ENCODE measurements at places on chromosomes 7 and 10.

DNA sequence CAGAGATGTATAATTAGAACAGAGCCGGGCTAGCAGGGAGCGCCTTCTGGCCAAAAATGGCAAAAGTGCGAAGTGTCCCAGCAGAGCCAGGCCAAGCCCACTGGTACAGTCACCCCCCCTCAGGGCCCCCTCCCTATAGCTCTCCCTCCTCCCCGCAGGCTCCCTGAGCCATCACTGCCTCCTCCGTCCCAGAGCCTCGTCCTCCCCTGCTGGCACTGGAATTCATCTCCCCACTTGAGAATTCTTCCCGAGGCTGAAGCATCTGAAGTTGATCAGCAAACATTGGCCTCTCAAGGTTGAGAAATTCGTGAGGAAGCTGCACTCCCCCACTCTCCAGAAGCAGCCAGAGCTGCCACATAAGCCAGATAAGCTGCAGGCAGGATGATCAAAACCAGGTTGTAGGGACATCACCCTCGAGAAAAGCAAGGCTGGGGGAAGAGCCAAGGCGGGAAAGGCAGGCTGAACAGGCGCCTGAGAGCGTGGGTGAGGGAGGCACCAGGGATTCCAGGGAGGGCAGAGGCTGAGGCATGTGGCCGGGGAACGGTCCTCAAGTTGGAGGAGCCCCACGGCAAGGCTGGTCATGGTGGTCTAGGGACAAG is 23.4 kb downstream of the CAMK2G start:
- DNase-seq: no peak

- DNase-seq: no peak
These were observed 173.3 kb upstream of the AGK start for GRCh38 chr7:141377906-141378305.

GRCh38 chr7:70614237-70615045 is 517.5 kb upstream of the GALNT17 start:
- DNase-seq: peak; percentile 44

DNA sequence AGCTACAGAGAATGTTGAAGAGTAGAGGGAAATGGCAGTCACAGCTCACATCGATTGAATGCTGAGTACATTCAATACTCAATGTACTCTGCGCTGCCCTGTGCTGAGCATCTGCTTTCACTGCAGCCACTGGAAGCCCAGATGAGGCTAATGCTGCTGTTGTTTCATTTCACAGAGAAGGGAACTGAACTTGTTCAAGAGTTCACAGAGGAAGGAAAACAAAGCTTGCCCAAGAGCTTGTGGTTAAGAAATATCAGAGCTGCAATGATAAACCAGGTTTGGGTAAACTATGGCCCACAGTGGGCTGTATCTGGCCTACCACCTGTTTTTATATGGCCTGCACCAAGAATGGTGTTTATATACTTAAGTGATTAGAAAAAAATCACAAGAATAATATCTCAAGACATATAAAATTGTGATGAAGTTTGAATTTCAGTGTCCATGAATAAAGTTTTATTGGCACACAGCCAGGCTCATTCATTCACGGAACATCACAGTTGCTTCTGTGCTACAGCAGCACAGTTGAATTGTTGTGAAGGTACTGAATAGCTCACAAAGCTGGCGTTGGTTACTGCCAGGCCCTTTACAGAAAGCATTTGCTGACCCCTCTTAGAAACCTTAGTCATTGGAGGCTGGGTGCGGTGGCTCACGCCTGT is 64.1 kb downstream of the CFAP58 start:
- DNase-seq: no peak

GRCh38 chr10:79103585-79103984 is 34.8 kb downstream of the ZMIZ1 start:
- DNase-seq: no peak

DNA sequence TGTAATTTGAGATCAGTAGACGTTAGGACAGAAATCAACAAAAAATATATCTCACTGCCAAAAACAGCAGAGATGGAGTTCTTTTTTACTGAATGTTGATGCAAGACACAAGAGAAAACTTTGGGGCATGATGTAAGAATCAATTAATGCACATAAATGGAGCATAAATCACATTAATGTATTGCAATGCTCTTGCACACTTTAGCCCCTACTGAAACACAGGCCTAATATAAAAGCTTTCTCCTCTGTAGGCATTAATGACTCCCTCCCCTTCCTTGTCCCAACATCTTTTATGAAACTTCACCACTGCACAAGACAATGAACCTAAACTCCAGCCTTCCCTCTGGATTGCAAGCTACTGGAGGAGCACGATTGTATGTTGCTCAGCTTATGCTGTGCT is 58.8 kb downstream of the CACNA2D1 start:
- no peak for DNase-seq

DNA sequence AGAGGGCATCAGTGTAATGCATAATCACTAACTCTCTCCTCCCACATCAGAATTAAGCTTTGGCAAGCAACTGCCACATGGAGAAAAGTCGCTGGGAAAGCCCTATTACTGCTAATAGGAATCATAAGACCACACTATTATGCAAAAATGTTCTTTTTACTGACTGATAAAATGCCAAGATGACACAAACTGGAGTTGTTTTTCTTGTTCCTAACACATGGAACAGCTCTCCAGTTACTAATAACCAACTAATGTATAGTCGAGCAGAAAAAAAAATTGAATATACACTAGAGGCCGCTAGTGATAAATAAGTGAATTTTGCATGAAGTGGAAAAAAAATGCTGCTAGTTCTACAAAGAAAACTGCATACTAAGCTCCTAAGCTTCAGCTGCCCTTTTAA is 165.6 kb downstream of the TPK1 start:
- peak; percentile 7 for DNase-seq

- no peak for DNase-seq
These were observed 30.8 kb downstream of the PRLHR start for GRCh38 chr10:118564652-118565051.

DNA sequence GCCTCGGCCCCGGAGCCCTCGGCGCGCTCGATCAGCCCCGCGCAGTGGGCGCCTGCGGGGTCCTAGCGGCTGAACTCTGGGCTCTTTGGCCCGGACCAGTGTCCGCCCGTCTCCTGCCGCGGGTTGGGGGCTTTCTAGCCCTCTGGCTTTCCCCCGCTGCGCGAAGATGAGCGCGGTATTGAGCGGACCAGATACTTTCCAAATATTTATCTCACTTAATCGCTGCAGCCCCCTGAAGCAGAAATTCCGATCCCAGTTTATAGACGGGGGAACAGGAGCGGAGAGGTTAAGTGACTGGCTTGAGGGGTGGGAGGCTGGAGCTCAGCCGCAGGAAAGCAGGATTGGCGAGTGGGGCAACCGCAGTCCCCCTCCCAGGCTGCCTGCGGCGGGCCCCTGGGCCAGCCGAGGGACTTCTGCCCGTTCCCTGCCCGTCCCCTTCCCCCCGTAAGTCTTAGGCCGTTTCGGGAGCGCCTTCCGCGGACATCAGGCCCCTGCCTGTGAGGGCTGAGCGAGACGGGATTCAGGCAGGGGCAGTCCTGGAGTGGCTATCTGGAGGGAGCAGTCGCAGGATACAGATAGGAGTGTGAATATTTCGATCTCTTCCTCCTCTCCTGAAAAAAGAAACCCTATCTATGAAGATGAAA is 565 bp downstream of the STRIP2 start:
- DNase-seq: no peak
